ENCODE measurements at places on chromosomes 11 and 22. TPM values are rescaled to one million over a fixed set of nuclear protein-coding genes. Genes with fewer than 3 reads are reported as not detected.
A peak's percentile ranks its signal among the peaks of the same experiment; 100 is the strongest.

The PIWIL4 gene
- total RNA-seq = 1.2 TPM

The ACRV1 gene
- total RNA-seq = not detected

The LGALS12 gene
- not detected for total RNA-seq

The ZNF74 gene
- 20.4 TPM for total RNA-seq

The RASD2 gene
- not detected for total RNA-seq

The PDE3B gene
- total RNA-seq = 0.16 TPM

The GGTLC3 gene
- total RNA-seq = not detected

The HORMAD2 gene
- not detected for total RNA-seq

DNA sequence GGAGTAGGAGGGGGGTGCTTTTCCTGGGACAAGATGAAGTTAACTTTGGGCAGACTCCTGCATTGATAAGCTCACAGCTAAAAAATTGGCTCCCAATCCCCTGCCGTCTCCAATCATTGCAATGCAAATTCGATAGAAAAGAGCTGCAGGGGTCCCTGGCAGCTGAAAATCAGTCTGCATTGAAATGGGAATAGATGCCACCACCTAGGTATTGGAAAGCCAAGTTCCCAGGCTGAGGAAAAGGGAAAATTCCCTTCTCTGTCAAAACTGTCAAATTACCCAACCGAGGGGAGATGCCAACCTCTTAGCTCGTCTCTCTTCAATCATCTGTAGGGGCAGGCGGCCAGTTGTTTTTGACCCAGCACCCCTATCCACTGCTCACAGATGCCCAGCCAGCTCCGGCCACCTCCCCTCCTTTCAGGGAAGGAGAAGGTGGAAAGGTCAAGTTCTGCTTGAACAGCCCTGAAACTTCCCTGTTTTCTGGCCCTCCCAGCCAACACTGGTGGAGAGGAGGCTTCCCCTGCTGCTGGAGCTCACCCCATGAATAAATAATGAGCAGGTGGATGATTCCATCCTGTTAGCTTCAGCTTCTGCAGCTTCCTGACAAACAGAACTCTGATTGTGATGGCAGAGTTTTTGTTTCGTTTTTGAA is 916.3 kb downstream of the TBC1D22A start:
- DNase-seq = peak; percentile 68

DNA sequence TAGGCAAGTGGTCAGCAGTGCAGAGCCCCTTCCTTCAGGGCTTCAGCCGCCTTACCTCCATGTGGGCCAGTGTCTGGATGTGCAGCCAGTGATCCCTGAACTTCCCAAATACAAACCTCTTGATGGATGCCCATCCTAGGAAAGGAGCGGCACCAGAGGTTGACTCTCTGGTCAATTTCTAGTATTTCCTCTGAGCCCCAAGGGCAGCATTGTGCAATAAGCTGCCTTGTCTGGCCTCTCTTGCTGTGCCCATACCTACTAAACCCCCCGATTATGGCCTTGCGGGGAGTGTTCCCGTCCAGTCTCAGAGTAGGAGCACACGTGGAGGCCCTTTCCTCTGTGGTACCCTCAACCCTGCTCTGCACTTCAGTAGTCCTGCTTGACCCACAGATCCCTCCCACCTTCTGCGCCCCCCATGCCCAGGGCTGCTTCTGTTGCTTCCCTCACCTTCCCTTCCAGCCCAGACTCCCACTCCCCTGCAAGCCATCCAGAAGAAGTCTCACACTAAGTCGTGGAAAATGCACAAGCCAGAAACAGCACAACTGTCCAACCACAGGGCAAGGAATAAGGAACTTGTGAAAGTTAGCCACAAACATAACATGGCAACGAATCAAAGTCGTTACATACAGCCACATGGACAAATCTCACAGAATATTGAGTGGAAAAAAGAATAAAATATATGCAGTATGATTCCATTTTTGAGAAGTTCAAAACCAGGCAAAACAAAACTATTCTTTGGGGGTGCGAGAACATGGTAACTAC is 39.6 kb upstream of the HORMAD2 start:
- peak; percentile 68 for DNase-seq

GRCh38 chr11:20618083-20618482 is 18.7 kb downstream of the SLC6A5 start:
- no peak for DNase-seq

DNA sequence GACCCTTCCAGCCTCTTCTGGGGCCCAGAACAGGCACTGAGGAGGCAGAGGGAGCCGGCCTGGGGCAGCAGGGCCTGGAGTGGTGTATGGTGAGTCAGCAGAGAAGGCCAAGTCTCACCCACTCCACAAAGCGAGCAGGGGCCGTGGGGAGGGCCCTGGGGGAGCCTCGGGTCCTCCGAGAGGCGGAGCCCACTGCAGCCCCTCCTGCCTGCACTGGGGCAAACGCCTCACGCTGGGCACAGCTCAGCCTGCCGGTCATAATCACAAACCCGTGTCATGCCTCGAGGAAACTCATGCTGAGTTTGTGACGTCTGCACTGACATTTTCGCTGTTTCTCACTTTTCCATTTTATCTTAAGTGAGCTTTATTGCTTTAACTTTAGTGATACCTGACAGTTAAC is 38.4 kb downstream of the TOLLIP start:
- DNase-seq = no peak

DNA sequence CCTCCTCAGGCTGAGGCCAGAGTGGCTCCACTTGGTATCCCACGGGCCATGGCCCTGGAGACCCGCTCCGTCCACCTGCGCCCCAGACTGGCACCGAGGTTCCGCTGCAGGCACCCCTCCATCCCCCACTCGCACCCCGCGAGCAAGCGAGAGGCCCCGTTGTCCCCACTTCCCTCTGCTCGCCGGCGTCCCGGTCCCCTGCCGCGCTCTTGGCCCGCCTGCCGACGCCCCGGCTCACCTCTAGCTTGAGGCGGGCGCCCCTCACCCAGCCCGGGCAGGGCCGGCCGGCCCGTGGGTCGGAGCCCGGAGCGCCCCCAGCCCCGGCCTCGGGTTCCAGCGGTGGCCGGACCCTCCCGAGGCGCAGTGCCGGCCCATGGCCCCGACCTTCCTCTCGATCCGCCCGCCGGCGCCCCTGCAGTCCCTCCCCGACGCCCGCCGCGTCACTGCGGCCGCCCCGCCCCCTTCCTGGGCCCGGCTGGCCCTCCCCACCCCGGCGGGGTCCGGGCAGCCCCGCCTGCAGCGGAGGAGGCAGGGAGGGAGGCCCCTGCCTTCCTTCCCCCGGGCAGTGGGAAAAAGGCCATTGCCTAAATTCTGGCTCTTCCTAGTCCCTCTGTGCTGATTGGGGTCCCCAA is at the start of gene PITPNM1:
PITPNM1 (minus strand) TSS at position 414 of the 632 bp plus-strand sequence. CDS start 1,183 bp downstream, outside the sequence.
- no peak for DNase-seq

DNA sequence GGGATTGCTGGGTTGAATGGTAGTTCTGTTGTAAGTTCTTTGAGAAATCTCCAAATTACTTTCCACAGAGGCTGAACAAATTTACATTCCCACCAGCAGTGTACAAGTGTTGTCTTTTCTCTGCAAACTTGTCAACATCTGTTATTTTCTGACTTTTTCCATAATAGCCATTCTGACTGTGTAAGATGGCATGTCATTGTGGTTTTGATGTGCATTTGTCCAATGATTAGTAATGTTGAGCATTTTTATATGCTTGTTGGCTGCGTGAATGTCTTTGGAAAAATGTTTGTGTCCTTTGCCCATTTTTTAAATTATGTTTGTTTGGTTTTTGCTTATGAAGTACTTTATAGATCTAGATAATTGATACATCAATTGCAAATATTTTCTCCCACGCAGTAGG is 1025.0 kb downstream of the JRKL start:
- no peak for DNase-seq

DNA sequence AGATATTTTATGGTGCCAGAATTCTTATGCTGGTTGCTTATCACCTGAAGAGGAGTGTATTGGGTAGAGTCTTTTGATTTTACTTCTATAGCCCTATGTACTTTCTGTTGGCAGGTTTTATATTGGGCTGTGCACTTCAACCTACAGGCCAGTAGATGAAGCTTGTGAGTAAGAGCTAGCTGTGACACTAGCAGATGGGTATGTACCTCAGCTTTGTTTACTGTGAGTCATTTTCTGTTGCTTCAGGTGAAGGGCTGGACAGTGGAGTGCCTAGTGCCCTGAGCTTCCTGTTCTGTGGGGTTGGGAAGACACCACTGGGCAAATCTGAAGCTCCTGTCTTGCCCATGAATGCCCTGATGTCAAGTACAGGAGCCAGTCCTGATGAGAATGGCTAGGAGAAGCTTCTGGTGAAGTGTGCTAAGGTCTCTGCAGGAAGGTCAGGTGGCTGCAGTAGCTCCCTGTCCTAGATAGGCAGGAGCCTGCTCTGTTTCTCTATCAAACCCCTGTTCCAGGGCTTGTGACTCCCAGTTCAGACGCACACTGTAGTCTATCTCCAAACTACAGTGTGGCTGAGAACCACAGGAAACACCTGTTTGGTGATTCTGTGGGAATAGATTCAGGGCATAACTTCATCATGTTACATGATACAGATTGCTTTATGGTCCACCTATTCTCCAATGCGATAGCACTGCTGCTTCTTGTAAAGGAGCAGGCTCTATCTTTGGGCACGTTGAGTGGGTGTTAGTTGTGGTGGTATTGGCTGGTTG is 755.7 kb downstream of the KCNA4 start:
- DNase-seq = no peak

DNA sequence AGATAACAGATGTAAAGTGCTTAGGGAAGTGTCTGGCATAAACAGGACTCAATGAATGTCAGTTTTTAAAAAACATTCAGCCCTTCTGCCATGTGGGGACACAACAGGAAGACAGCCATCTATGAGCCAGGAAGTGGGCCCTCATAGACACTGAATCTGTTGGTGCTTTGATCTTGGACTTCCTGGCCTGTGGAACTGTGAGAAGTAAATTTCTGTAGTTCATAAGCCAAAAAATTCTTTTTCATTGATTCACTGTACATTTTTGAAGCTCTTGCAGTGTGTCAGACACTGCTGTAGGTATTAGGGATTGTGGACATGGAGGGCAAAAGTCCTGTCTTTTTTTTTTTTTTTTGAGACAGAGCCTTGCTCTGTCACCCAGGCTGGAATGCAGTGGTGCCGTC is 188.6 kb downstream of the HIPK3 start:
- no peak for DNase-seq

DNA sequence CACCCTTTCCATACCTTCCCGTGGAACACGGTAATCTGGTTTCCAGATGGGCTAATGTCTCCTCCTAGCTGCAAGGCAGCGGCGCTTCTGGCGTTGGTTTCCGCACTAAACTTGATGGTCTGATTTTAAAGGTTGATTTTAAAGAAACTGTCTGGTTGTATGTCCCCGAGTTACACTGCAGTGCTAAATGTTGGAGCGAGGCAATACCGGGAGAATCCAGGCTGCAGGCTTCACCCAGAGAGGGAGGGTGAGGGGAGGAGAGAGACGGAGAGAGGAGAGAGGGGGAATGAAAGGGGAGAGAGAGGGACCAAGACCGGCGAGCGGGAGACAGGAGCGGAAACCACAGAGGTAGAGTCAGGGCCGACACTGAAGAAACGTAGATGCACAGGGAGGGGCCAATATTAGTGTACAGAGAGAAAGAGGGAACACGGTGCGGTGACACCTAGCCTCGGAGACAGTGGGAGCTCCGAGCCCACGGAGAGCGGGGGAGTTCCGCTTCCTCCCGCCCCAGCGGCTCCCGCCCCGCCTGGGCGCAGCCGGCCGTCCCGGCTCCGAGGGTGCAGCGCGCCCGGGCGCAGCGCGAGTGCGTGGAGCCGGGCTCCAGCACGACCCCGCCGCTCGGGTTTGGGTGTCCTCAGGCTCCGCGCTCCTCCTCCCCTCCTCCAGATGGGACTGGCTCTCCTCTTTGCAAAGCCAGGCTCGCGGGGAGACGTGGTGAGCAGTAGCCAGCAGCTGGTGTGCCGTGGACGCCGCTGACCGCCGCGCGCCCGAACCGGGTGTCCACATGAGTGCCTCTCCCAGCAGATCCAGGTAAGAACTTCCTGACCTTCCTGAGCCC is 71.9 kb upstream of the GRAMD1B start:
- DNase-seq = peak; percentile 83

DNA sequence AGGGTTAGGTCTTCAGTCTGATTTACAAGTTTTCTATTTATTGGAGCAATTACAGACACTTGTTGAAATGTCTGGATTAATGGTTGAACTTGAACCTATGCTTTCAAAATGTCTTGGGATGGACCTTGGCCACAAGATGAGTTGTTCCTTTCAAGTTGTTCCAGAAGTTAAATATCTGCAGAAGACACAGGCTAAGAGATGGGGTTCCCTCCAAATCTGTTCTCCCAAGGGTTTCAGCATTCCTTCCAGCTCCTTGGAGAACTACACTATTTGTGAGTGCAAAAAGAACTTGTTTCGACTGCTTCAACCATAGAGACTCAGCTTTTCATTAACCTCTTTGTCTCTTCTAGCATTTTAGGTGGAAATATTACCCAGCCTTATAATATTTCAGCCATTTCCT is 189.0 kb upstream of the BLID start:
- no peak for DNase-seq

DNA sequence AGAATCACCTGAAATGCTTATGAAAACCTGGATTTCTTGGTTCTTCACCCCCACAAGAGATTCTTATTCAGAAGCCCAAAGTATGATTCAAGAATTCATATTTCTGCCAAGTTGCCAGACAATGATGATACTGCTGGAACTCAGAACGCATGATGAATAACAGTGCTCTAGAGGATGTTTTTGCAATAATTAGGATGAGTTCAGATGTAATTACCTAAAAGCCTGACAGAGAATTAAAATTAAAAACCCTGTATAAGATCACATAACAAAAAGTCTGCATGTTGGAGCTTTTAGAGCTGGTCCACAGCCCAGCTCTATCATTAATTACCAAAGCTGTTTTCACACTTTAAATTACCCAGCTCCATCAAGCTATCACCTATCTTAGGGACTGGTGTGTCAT is 211.8 kb downstream of the LUZP2 start:
- DNase-seq = no peak

DNA sequence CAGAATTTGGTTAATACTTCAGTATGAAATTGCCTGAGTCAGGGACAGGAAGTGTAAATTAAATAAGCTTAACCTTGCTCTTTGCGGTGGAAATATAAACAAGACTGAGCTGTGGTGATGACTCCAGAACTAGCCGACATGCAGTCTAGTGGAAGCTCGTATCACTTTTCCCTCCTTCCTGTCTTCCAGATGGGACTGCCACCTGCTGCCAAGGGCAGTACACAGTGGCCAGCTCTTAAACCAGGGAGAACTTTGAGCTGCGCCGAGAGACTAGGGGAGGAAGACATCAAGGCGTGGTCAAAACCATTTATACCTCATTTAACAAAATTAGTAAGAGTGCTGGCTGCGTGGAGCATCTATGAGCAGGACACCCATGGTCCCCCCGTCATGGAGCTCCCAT is 31.3 kb upstream of the CTTN start:
- peak; percentile 53 for DNase-seq

DNA sequence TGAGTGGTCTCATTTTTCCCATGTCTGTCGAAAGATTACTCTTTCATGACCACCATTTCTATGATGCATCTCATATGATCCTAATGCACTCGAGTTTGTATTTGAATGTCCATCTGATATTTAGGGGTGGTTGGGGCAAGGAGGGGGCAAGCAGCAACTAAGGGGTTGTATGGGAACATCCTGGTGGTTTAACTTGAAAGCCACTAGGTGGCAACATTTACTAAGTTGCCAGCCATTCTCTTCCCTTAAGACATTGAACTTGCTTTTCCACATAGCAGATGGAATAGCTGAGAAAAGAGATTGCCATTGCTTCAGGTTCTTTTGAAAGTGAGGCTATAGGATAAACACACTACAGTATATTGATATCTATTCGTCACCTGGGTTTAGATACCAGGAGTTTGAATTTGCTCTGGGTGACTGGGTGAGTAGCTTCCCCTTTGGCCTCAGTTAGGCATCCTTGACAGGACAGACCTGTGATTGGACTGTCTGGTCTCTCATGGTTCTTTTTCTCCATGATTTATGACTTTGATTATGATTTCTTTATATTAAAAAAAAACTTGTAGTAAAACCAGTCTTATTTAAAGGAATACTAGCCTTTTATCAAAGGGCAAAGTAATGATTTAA is 32.4 kb downstream of the NF2 start:
- no peak for DNase-seq

GRCh38 chr11:71145988-71146824 is 106.2 kb downstream of the SHANK2 start:
- no peak for DNase-seq
